ENCODE measurements at places on chromosomes 3 and 15.

- no peak for DNase-seq
Observed at GRCh38 chr3:184341925-184342324, 4.5 kb downstream of the FAM131A start.

- no peak for DNase-seq
Observed at GRCh38 chr3:197795200-197795599, 4.1 kb downstream of the LRCH3 start.

DNA sequence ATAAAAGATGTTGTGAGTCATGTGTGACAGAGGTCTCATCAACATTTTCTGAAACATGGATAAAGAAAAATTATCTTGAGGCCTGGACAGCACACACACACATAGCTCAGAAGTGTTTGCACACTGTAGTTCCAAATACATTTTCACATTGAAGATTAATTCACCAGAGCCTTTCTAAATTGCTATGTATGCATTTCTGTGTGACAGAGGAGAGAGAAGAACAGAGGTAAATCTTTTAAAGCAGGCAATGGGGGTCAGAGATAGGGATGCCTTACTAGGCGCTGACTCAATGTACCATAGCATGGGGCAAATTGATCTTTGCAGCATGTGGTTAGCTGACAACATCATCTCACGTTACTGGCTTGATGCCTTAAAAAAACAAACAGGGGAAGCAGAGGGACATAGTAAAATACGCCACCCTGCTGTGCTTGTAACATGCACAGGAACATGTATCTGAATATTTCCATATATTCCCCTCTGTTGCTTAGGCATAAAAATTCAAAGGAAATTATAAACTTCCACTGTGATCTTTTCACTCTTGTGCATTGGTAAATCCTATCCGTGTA lies 7.7 kb downstream of the POU1F1 start:
- DNase-seq = no peak

DNA sequence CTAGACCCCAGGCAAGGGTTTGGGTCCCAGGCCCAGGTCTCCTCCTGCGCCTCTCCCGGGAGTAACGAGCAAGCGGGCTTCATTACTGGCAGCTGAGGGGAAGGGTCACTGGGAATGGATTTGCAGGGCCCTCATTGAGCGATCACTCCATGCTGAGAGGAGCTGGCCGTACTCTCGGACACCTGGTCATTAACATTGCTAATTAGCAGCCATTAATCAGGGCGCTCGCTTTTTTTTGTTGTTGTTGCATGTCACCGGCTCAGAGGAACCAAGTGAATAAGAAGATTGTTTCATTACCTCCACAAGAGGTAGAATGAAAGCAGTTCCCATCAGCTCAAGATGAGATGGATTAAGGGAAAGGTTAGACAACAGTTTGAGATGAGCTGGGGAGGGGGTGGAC lies 293.0 kb upstream of the ATP11B start:
- no peak for DNase-seq

- DNase-seq = no peak
Observed at GRCh38 chr3:37992271-37993066, 1.9 kb downstream of the VILL start.

GRCh38 chr3:111725706-111726105 lies 130.6 kb upstream of the ZBED2 start:
- DNase-seq = no peak

DNA sequence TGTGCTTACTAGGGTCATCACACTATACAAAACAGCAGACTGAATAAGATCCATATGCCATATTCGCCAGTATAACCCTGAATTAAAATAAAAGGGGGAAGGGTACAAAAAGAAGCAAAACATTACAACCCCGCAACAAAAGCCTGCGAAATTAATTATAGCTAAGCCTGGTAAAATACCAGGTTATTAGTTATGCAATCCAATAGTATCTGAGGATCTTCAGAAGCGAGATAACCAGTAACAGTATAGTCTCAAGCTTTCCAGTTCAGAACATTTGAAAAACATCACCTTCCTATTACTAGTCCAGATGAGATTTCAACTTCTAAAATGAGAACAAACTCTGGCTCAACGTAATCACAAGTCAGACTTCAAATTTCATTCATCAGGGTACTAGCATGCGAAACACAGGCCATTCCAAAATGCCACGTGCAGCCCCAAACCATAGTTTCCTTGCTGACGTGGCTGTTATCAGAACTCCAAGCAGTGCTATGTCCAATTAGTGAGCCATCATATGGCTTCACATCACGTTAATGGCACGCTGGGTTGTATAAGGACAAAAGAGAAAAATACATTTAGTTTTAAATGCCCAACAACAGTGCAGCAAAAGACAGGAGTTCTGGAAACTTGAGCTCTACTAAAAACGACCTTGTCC lies 1.1 kb downstream of the SSR3 start:
- no peak for DNase-seq

GRCh38 chr3:178072391-178073305 lies 463.6 kb upstream of the KCNMB2 start:
- DNase-seq = no peak

GRCh38 chr3:159749406-159749805 lies 239.2 kb upstream of the IL12A start:
- no peak for DNase-seq

GRCh38 chr15:62766599-62766998 lies 275.9 kb upstream of the TPM1 start:
- no peak for DNase-seq

DNA sequence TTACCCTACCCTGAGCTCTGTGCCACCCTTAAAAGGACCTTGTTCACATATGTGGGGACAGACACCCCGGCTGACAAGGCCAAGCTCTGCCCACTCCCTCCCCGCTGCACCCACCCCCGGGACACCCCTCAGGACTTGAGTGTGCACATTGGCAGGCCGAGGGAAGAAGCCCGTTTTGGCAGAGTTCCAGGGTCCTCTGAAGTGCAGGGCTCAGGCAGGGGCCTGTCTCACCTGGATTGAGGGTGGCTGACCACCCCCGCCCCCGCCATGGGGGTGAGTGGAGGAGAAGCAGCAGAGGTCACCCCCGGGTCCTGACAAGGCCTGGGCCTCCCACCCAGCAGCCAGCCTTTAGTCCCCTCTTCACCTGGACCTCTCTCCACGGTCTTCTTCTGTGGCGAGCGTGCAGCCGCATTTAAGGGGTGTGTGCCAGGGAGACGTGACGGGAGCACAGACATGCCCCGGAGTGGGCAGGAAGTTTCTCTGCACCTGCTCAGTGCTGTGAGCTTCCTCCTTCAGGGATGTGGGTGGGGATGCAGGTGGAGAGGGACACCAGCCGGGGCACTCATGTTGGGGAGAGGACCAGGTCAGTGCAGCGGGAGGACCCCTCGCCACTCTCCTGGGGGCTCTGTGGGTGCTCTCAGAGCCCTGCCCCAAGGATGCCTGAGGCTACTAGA lies 50.7 kb downstream of the LINGO1 start:
- no peak for DNase-seq

- no peak for DNase-seq
Observed at GRCh38 chr3:74591946-74592345, 22.5 kb downstream of the CNTN3 start.

DNA sequence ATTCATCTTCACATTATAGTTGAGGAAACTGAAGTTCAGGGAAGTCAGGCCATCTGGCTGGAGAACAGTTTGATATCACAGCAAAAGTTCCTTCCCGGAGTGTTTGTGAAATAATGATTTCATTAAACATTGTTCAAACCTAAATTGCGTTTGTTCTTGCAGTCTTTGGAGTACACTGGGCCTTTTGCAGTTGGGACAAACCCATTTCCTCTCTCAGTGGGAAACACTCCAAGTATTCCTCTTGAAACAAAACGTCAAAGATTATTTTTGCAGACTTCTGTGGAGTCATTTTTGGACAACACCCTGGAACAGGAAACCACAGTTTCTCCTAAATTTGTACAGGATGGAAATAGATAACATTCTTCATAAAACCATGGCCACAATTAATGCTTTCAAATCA lies 287.5 kb downstream of the PTPRG start:
- no peak for DNase-seq

DNA sequence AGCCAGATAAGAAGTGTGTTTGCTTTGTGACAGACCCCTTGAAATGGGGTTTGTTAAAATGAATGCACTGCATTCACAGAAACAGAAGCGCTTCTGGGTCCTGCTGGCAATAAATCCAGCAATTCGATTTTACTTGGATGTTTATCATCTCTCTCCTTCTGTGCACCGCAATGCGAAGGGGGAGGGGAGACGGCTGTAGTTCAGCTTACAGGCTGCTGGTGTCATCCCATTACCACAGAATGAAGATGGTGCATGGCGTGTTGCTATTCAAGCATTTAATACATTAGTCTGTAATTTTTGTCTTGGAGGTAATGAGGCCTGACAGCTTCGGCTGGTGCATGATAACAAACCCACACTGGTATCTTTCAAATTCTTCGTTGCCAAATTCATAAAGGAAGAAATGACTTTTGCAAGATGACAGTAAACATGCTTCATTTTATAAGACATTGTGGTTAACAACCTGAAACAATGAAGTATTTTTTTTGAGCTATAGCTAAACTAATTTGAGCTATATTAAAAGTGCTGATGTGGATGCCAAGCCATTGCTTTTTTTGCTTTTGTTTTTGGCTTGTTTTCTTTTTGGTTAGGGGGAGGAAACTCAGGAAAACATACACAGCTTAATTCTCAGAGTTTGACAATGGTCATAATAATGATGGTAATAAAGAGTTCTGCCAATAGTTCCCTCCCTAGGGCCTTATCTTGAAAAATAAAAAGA lies 418.3 kb downstream of the OTOL1 start:
- DNase-seq = no peak

DNA sequence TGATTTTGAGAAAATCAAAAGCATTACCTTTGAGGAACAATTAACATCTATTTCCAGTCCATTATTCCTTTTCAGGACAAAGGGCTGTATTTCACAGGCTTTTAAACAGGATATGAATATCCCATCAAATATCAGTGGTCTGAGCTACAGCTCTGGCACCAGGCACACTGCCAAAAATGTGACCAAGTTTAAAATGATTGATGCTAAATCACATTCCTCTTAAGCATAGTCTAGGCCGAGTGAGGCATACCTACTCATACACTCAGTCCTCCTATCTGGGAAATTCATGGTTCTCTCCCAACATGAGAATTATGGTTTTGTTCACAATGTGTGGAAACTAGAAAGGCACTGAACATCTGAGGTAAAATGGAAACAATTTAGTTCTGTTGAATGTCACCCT lies 683.5 kb downstream of the TUSC7 start:
- DNase-seq = no peak

DNA sequence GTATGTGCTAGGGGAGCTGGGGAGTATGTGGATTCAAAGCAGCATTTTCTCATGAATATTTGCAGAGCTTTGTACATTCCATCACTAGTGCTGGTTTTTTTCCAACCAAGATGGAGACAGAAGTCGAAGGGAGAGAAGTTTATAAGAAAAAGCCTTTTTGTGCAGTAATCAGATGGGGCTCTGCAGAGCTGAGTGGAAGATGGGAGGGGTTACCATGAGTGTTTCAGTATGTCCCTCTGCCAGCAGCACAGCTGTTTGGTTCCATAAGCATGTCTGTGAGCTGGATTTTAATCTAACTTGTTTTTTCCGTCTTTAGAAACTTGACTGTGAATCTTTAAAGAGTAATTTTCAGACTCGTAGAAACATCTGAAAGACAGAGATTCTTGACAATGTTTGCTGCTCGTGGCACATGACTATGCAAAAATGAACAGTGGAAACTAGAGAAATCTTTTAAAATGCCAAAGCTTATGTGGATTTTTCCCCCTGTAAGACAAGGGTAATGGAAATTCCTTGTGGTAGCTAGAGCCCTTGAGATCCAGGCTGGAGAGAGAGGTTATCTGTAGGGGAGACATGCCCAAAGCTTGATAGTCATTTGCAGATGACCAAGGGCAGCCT lies 20.3 kb downstream of the STARD9 start:
- no peak for DNase-seq

DNA sequence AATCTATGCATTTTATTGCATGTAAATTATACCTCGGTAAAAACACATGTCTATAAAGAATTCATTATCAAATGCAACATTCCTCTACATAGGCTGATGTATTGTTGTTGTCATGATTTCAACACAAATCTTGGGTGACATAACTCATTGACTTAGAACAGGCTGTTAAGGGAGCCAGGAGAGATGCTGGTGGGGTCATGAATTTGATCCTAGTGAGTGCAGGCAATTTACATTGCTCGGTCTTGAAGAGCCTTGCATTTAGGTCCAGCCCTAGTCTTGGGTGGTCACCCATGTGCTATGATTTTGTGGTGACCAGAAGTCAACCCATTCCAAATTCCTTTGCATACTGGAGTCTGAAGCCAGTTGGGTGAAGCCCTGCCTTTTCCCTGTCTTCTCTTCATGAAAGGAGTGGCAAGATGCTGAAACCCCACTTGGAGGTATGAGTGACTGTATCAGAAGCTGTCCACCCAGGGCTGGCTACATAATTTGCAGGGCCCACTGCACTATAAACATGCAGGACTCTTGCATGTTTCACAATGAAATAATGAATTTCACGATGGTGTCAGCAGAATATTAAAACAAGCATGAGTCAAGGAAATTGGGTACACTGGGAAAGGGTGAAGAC lies 59.2 kb downstream of the RPLP1 start:
- DNase-seq = no peak

All from stimulated activated CD4-positive, alpha-beta T cell treated with anti-CD3 and anti-CD28 coated beads, Interleukin-1b, Interleukin-23, amount 100 ng/mL, for 4 hours (primary cell).